ENCODE measurements at places on chromosomes 13 and 19. TPM values are rescaled to one million over a fixed set of nuclear protein-coding genes. Genes with fewer than 3 reads are reported as not detected.

SBK3 gene
- not detected for total RNA-seq

- DNase-seq: no peak
Measured at GRCh38 chr13:100069278-100069677, 19.6 kb upstream of the PCCA start.

GRCh38 chr19:8342316-8342683, 762 bp downstream of the KANK3 start:
- no peak for DNase-seq

GRCh38 chr19:29682236-29682895, 17.1 kb downstream of the PLEKHF1 start:
- no peak for DNase-seq
